H9 (cell line): ENCODE measurements at places on chromosomes 4 and X.

DNA sequence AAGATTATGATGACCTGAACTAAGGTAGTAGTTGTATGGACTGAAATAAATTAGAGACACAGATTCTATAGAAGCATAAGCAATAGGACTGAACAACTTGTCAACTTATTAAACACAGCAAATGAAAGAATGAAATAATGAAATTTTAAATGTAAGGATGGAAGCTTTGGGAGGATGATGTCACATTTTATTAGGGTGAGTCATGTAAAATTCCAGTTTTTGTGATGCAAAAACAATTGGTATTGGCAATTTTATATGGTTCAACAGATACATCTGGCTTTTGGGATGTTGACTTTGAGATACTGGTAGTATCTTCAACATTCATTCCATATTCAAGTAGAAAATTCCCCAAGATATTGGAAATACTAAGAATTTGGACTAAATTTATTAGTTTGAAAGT lies 72.7 kb upstream of the IL15 start:
- no peak for DNase-seq

DNA sequence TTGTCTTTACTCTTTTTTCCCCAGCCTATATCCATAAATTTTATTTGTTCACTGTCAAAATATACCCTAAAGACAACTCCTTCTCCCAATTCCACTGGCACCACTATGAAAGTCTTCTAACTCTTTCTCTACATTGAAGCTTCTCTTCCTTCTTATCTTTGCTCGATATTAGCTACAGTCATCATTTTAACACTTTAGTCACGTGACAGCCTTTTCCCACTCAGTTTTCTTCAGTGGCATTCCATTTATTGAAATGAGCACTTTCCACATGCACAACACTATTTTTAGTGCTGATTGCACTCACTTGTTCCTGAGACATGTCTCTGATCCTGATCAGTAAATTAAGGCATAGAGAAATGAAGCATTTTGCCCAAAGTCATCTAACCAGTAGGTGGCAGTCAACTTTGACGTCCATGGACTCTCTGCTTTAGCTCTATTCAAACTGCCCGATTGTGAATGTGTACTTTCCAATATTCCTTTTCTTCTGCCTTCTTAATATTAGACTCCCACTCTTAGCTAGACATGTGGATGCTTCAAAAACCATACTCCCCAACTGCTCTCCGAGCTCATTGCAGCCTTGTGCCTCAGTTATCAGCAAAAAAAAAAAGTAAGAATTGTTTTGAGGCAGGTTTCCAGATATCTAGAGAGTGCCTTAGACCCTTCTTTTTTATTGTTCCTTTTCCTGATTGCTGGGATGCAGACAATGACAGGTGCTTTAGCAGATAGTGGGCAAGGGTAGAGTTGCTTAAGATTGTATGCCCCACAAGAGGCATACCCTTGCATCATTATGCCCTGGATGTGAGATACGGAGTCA lies 394.4 kb upstream of the ADGRL3 start:
- DNase-seq, result no peak

DNA sequence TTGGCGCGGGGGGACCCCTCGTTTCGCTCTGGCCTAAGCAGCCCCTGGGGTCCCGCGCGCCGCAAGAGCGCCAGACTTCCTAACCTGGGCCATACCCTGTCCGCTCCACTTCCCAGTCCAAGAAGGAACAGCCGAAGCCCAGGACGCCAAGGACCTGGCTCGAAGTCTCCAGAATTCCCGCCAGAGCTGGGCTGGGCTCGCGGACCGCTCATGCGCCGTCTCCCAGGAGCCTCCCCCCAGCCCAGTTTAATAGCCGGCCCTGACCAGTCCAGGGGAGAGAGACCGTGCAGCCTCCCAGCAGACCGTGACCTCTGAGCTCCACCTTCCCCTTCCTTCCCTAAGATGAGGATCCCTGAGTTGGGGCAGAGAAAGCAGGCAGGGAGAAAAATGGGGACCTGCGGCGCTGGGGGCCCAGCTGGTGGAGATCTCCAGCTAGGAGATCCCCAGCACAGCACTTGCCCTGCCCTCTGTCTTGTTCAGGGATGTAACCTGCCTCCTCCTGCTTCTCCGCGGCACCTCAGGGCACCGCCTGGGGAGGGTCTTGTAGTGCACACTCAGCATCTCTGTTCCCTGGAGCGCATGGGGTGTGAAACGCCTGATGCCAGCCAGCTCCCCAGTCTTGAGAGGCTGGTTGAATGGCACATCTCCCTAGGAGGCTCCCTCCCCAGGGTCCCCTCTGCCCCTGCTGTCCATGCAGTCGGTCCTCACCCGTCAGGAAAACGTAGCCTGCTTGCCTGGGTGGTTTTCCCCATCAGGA lies 1.2 kb upstream of the LETM1 start:
- no peak for DNase-seq

GRCh38 chr4:166341992-166342391 lies 469.0 kb downstream of the TLL1 start:
- no peak for DNase-seq

GRCh38 chr4:72360075-72360474 lies 208.9 kb downstream of the ADAMTS3 start:
- no peak for DNase-seq

GRCh38 chr4:8244001-8244757 lies 25.4 kb upstream of the HTRA3 start:
- no peak for DNase-seq

DNA sequence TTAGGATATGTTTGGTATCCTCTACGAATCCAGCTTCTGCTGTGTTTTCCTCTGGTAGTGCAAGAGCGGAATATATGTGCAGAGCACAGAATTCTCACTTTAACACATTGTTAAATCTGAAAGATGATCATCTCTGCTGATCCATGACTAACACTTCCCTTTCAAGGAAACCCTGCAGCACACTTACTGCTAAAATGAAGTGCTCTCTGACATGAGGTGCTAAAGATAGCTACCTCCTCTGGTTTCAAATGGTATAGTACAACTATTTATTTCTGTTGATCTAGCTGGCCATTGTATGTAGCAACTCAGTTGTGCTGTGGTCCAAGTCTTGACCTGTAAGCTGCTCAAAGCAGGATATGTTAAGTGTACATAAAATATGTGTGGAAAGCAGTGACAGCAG lies 162.4 kb upstream of the FMR1 start:
- no peak for DNase-seq

GRCh38 chr4:169899295-169899694 lies 126.9 kb downstream of the MFAP3L start:
- no peak for DNase-seq

- no peak for DNase-seq
Measured at GRCh38 chrX:2521092-2521926, 20.5 kb upstream of the DHRSX start.

DNA sequence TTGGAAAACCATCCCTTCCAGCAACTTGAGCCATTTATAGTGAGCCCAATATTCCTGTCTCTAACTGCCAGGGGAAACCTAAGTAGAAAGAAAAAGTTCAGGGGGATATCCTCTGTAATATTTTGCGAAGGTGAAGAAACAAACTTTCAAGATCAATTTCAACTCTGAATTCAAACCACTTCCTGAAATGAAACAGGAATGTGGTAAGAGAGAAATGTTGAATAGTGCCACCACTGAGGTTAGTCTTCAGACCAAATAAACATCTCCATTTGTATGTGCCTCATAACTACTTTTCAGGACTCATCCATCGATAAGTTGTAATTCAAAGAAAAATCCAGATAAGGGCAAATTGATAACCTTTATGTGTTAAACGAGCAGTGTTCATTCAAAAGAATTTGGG lies 128.7 kb downstream of the GABRB1 start:
- DNase-seq, result no peak
